B cell (primary cell): ENCODE measurements at places on chromosomes 3 and 15.
A peak's percentile ranks its signal among the peaks of the same experiment; 100 is the strongest.

GRCh38 chr15:58139276-58139988, 1.3 kb downstream of the AQP9 start:
- no peaks in the 10 kb centered on the region for H3K27me3 ChIP-seq
- no peak for DNase-seq
- H3K36me3 ChIP-seq = no peaks in the 10 kb centered on the region
- no peak overlapping the region for H3K27ac ChIP-seq
- no peak overlapping the region for H3K4me3 ChIP-seq

GRCh38 chr3:29465836-29466235, 185.0 kb downstream of the RBMS3 start:
- no peak for DNase-seq
- H3K4me1 ChIP-seq = no peaks in the 10 kb centered on the region
- H3K27ac ChIP-seq = no peak overlapping the region

- no peak overlapping the region for H3K4me3 ChIP-seq
- no peak overlapping the region for H3K27ac ChIP-seq
- H3K4me1 ChIP-seq = no peaks in the 10 kb centered on the region
- H3K27me3 ChIP-seq = no peaks in the 10 kb centered on the region
- no peak for DNase-seq
Measured at GRCh38 chr3:53402326-53402725, 55.0 kb upstream of the DCP1A start.

- H3K27ac ChIP-seq = no peak overlapping the region
- H3K4me1 ChIP-seq = no peaks in the 10 kb centered on the region
- peak; percentile 10 for DNase-seq
- no peaks in the 10 kb centered on the region for H3K36me3 ChIP-seq
Measured at GRCh38 chr3:146589899-146590508, 15.1 kb downstream of the PLSCR5 start.

DNA sequence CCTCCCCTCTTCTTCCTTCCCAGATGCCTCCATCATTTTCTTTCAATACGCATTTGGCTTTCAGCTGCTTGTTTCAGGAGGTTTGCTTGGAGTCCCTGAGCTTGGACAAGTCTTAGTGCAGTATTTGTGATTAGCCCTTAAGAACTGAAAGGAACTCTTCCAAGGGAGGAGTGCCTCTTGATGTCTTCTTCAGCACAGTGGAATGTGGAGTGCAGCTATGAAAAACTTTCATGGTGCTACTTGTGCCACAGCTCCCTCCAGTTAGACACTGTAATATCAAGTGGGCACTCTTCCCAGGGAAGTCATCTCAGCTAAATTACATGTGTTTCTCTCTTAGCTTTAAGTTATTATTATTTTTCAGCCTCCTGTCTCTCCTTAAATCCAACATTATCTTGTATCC, 173.1 kb downstream of the NECTIN3 start:
- DNase-seq = no peak
- no peaks in the 10 kb centered on the region for H3K4me1 ChIP-seq
- H3K27ac ChIP-seq = no peak overlapping the region
- no peak overlapping the region for H3K4me3 ChIP-seq
- no peaks in the 10 kb centered on the region for H3K36me3 ChIP-seq

DNA sequence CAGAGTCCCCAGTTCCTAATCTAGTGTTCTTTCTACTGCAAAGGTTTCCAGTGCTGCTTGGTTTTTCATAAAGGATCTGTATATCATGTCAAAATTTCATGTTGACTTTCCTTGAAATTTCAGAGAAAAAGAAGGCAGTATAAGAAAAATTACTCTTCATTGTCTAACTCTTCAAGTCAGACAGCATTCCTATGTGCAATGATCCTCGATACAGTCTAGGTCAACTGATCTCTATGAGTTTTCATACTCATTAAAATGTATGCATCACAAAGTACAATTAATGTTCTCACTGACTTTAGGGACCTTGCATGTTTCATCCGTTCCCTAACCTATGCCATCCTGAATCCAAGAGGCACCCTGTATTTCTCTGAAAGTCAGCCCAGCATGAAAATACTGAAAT, 317.3 kb downstream of the ZBTB20 start:
- no peak overlapping the region for H3K4me3 ChIP-seq
- DNase-seq = no peak
- no peak overlapping the region for H3K27ac ChIP-seq

GRCh38 chr3:107436029-107436428, 58.8 kb downstream of the CCDC54 start:
- peaks cover 4% of the 10 kb centered on the region for H3K27me3 ChIP-seq
- no peaks in the 10 kb centered on the region for H3K36me3 ChIP-seq
- no peak overlapping the region for H3K27ac ChIP-seq

- peaks cover 4% of the 10 kb centered on the region for H3K4me1 ChIP-seq
- H3K36me3 ChIP-seq = no peaks in the 10 kb centered on the region
- no peak for DNase-seq
Measured at GRCh38 chr3:195110647-195111318, 160.2 kb downstream of the XXYLT1 start.

GRCh38 chr3:114714957-114715460, 421.2 kb downstream of the TIGIT start:
- no peak overlapping the region for H3K27ac ChIP-seq
- H3K4me1 ChIP-seq = no peaks in the 10 kb centered on the region
- no peak for DNase-seq
- no peak overlapping the region for H3K4me3 ChIP-seq
- H3K27me3 ChIP-seq = no peaks in the 10 kb centered on the region

DNA sequence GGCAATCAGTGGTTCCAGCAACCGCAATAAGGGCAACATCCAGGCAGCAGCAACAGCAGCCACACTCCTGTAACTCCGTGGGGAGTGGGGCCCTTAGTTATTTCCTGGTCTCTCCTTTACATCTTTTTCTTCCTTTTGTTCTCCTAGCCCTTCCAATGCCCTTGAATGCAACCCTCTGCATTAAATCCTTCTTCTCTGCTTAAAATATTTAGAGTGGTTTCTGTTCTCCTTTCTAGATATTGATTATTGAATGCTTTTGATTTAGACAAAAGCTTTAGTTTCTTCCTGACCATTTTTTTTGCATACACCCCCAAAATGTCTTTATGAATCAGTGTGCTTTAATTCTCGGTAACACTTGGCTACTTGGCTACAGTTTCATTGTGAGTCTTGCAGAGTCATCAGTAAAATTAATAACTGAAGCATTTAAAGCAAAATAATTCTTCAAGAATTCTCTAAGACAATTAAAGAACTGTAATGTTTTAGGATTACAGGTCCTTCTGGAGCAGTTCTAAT, 586.1 kb downstream of the MECOM start:
- no peaks in the 10 kb centered on the region for H3K36me3 ChIP-seq
- H3K27ac ChIP-seq = no peak overlapping the region
- DNase-seq = no peak
- no peak overlapping the region for H3K4me3 ChIP-seq
- H3K27me3 ChIP-seq = no peaks in the 10 kb centered on the region

DNA sequence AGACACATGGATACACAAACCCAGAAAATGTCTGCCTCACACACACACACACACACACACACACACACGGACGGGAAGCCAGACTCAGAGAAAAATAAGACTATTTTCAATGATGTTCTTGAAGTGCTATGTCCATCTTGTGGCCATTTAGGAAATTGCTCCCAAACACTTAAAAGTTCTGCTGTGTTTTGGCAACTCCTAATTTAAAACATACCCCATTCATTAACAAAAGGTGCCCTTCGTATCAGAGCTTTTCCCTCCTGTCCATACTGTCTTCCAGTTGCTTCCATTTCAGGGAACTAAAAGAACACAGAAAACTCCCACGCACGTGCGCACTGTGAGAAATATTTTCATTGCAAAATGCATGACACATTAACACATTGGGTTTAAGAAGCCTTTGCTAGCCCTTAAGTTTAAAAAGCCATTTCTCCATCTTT, 44.6 kb downstream of the SLC12A1 start:
- H3K36me3 ChIP-seq = no peaks in the 10 kb centered on the region
- no peaks in the 10 kb centered on the region for H3K4me1 ChIP-seq
- no peak overlapping the region for H3K4me3 ChIP-seq
- H3K27me3 ChIP-seq = no peaks in the 10 kb centered on the region

- H3K27me3 ChIP-seq = no peaks in the 10 kb centered on the region
- no peaks in the 10 kb centered on the region for H3K4me1 ChIP-seq
- H3K36me3 ChIP-seq = no peaks in the 10 kb centered on the region
- H3K27ac ChIP-seq = no peak overlapping the region
Measured at GRCh38 chr3:45267097-45267496, 41.0 kb upstream of the TMEM158 start.

DNA sequence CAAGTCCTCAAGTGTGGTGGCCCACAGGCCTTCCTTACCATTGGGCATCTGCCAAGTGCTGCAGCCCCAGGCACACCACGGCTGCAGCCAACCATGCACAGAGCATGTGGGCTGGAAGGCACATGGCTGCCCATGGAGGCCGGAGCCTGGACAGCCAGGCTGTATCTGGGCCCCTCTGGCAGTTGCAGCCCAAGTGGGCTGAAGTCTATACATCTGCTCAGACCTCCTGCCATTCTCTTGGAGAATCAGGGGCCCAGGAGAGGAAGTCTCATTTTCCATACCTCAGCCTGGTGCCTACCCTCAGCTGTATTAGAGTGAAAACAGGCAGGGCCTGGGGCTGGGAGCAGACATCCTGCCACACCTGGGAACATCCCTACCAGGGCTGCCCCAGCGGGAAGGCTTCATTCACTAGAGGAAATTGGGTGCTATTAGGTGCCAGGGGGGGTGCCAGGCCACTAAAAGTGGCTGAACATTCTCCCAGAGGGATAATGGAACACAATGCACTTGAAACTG, 48.0 kb upstream of the SLCO2A1 start:
- H3K36me3 ChIP-seq = no peaks in the 10 kb centered on the region
- H3K27me3 ChIP-seq = no peaks in the 10 kb centered on the region
- no peak overlapping the region for H3K27ac ChIP-seq
- no peaks in the 10 kb centered on the region for H3K4me1 ChIP-seq
- DNase-seq = no peak
- no peak overlapping the region for H3K4me3 ChIP-seq

- no peaks in the 10 kb centered on the region for H3K4me1 ChIP-seq
- no peaks in the 10 kb centered on the region for H3K27me3 ChIP-seq
- no peak for DNase-seq
- H3K4me3 ChIP-seq = no peak overlapping the region
Measured at GRCh38 chr15:71508081-71508682, 302.2 kb upstream of the NR2E3 start.

- H3K27me3 ChIP-seq = no peaks in the 10 kb centered on the region
- no peaks in the 10 kb centered on the region for H3K4me1 ChIP-seq
- H3K4me3 ChIP-seq = no peak overlapping the region
Measured at GRCh38 chr15:33262306-33262705, 48.5 kb upstream of the RYR3 start.

- no peaks in the 10 kb centered on the region for H3K36me3 ChIP-seq
- no peak for DNase-seq
- H3K27me3 ChIP-seq = no peaks in the 10 kb centered on the region
Measured at GRCh38 chr15:72845981-72846383, 62.4 kb upstream of the ADPGK start.

- no peak for DNase-seq
- H3K27ac ChIP-seq = peak overlapping the region; percentile 62
- H3K36me3 ChIP-seq = peaks cover 4% of the 10 kb centered on the region
- H3K27me3 ChIP-seq = no peaks in the 10 kb centered on the region
Measured at GRCh38 chr3:52311576-52312119, 4.5 kb upstream of the DNAH1 start.

- no peak overlapping the region for H3K4me3 ChIP-seq
- peaks cover 45% of the 10 kb centered on the region for H3K4me1 ChIP-seq
- no peak overlapping the region for H3K27ac ChIP-seq
- H3K27me3 ChIP-seq = peaks cover 89% of the 10 kb centered on the region
- H3K36me3 ChIP-seq = no peaks in the 10 kb centered on the region
Measured at GRCh38 chr3:138945709-138946662, 951 bp downstream of the FOXL2 start.

DNA sequence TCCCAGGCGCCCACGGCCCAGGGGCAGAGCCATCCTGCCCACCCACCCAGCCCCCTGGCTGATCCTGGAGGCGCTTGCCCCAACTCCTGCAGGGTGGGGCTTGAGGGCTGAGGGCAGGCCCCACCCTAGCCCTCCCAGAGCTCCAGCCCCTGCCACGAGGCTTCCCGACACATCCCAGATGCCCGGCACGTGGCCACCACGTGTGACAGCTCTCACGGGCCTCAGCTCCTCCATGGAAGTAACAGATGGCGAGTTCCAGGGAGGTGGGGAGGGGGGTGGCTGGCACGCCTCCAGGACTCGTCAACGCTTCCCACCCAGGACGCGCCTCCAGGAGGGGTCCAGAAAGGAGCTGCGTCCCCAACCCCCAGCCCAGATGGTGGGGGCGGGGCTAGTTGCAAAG, 29.1 kb downstream of the PLXND1 start:
- H3K4me3 ChIP-seq = peak overlapping the region; percentile 10
- H3K36me3 ChIP-seq = no peaks in the 10 kb centered on the region
- peaks cover 50% of the 10 kb centered on the region for H3K4me1 ChIP-seq

- peaks cover 16% of the 10 kb centered on the region for H3K36me3 ChIP-seq
- no peaks in the 10 kb centered on the region for H3K4me1 ChIP-seq
- H3K4me3 ChIP-seq = no peak overlapping the region
- DNase-seq = no peak
- H3K27ac ChIP-seq = no peak overlapping the region
- no peaks in the 10 kb centered on the region for H3K27me3 ChIP-seq
Measured at GRCh38 chr15:79881668-79882067, 15.1 kb downstream of the MTHFS start.

GRCh38 chr3:99878005-99878404, 60.3 kb downstream of the CMSS1 start:
- H3K36me3 ChIP-seq = no peaks in the 10 kb centered on the region
- no peak overlapping the region for H3K27ac ChIP-seq
- peaks cover 6% of the 10 kb centered on the region for H3K4me1 ChIP-seq
- no peak for DNase-seq

DNA sequence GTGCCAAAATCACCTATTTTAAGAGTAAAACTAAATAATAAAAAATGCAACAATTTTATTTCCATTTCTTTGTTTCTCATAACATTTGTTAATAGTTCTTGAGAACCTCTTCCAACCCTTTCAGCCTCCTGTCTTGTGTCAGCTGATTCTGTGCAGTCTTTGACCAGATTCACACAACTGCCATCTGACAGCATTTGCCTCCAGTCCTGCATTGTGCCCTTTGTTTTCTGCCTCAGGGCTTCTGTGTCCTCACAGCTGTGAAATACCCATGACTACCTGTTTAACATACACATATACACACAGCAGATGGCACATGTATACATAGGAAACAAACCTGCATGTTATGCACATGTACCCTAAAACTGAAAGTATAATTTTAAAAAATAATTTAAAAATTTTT, 13.2 kb upstream of the CNTN6 start:
- no peak overlapping the region for H3K4me3 ChIP-seq
- H3K36me3 ChIP-seq = no peaks in the 10 kb centered on the region
- no peak overlapping the region for H3K27ac ChIP-seq

GRCh38 chr3:56297281-56297840, 170.9 kb downstream of the ERC2 start:
- no peaks in the 10 kb centered on the region for H3K4me1 ChIP-seq
- H3K27me3 ChIP-seq = peaks cover 3% of the 10 kb centered on the region
- H3K4me3 ChIP-seq = no peak overlapping the region
- DNase-seq = no peak

DNA sequence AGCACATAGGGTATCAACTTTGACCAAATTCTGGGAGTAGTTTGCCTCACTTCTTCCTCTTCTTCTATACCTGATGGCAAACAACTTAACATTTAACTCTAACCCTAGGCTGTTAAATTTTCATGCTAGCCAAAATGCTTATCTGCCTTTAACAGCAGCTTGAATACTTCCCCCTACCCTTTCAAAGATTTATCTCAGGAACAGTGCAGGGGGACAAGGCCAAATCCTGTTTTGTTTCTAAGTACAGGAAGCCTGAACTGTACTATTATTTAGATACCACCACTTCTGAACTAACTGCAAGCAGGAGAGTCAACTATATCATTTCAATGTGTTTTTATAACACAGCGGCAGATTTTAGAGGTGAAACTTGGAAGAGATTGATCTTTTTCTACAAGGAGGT, 104.0 kb upstream of the CNTN6 start:
- no peaks in the 10 kb centered on the region for H3K4me1 ChIP-seq
- no peak for DNase-seq
- no peak overlapping the region for H3K27ac ChIP-seq
- no peak overlapping the region for H3K4me3 ChIP-seq
- H3K27me3 ChIP-seq = no peaks in the 10 kb centered on the region
